ENCODE measurements at places on chromosomes 13 and 19. TPM values are rescaled to one million over a fixed set of nuclear protein-coding genes. Genes with fewer than 3 reads are reported as not detected.
A peak's percentile ranks its signal among the peaks of the same experiment; 100 is the strongest.

Gene GGN
- total RNA-seq = 1.7 TPM

Gene VSTM2B
- total RNA-seq = not detected

Gene KCNJ14
- 0.35 TPM for total RNA-seq

Gene AKAP8L
- total RNA-seq = 42.4 TPM

Gene MBD3L5
- not detected for total RNA-seq

DNA sequence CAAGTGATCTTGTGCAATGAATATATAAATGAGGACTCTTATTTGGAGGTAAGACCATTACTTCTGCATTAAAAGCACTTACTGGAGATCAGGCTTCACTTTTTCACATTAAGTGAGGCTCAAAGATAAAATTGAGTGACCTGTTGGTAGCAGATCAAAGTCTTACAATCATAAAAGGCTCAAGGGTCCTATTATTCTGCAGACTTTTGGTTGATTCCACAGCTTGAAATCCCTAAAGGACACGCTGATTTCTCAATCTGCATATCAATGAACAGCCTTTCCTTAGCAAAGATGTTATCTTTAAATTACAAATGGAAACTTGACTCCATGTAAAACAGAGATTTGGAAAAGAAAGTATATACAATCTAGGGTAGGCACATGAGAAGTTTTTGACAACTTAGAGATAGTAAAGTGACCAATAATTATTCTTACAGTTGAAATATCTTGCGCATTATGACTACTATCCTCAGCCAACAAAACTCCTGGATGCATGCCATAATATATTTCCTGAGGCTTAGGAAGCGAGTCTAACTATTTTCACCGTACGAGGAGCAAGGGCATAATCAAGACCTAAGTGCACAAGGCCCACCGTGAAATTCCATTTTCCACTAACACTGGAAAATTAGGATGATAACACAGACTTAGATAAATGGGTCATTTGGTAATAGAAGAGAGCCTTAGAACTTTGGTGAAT lies 640.7 kb downstream of the LIG4 start:
- no peak for DNase-seq

GRCh38 chr19:4500841-4501591 lies 17.3 kb downstream of the PLIN4 start:
- DNase-seq = no peak

DNA sequence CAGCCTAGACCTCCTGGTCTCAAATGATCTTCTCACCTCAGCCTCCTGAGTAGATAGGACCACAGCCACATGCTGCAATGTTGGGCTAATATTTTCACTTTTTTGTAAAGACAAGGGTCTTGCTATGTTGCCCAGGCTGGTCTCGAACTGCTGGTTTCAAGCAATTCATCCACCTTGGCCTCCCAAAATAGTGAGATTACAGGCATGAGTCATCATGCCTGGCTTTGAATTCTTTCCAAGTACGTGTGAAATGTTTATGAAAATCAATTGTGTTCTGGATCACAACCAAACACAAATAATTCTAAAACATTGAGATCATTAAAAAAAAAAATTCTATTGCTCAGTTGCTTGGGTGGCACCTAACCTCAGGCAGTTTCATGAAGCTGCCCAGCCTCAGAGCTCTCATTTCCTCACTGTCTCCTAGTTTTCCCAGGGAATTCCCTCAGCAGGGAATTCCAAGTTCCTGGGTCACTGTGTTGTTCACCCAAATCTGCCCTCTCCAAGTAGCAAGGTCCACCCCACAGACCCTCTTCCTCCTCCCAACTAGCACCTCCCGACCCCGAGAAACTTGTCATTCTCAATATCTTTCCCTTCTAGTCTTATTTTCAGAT lies 44.8 kb downstream of the ING1 start:
- peak; percentile 10 for DNase-seq

- no peak for DNase-seq
Observed at GRCh38 chr19:2798733-2799132, 13.4 kb downstream of the THOP1 start.

DNA sequence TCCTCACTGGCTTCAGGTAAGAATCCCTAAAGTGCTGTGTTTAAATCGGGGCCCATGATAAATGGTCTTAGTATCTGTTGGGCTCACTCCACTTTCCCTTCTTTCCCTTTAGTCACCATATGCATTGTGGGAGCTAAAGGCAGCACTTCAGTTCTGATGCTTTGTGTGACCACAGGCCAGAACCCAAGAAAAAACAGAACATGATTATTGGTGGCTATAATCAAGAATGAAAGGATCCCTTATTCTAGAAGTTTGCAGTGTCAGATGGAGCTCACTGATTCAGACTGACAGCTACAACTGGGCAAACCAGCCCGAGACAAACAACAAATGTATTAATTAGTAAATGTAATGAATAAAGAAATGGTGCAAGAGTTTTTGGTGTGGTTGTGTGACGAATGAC lies 57.3 kb upstream of the POMP start:
- DNase-seq = no peak

DNA sequence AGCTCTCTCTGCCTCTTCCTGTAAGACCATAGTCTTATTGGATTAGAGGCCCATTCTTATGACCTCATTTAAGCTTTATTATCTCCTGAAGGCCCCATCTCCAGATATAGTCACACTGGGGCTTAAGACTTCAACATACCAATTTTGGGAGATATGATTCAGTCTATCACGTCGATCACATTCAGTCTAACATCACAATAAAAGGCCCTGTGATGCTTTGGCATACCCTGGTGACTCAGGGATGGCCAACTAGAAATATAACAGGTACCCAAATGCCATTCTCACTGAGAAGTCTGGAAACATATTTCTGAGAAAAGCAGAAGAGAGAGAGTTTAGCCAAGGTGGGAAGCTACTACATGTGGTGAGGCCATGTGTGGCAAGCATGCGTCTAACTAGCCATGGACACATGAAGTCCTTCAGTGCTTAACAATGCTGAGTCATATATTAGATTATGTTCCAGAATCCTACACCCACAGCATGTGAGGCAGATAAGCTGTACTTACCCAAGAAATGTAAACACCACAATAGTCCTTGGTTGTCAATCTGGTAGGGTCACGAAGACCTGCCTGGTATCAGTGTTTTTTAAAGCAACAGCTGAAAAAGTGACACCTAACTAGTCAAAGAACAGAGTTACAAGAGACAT lies 485.1 kb downstream of the FOXO1 start:
- DNase-seq = peak; percentile 70

DNA sequence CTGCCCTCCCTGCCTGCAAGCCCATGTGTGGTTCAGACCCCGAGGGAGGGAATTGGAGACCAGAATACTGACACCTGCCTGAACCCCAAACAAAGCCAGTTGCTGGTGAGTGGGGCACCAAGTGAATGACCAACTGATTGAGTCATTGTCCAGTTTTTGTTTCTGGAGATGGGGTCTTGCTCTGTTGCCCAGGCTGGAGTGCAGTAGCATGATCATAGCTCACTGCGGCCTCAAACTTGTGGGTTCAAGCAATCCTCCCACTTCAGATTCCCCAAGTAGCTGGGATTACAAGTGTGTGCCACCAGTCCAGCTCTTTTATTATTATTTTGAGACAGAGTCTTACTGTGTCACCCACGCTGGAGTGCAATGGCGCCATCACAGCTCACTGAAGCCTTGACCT lies 4.0 kb downstream of the CCL25 start:
- no peak for DNase-seq
